ENCODE measurements at places on chromosomes 5 and 9. TPM values are rescaled to one million over a fixed set of nuclear protein-coding genes. Genes with fewer than 3 reads are reported as not detected.

The LRRC19 gene
- 3.3 TPM for polyA plus RNA-seq

The SLC34A3 gene
- not detected for polyA plus RNA-seq

The GPX8 gene
- 34.3 TPM for polyA plus RNA-seq

The IFNK gene
- polyA plus RNA-seq, result not detected

The CKMT2 gene
- 5.8 TPM for polyA plus RNA-seq

The CDH9 gene
- not detected for polyA plus RNA-seq

The GM2A gene
- polyA plus RNA-seq, result 13.7 TPM

The OR1L1 gene
- polyA plus RNA-seq, result not detected

The CEP78 gene
- polyA plus RNA-seq, result 3.8 TPM

The SOX30 gene
- polyA plus RNA-seq, result not detected
